ENCODE measurements at places on chromosomes 7 and 10.

- no peak for DNase-seq
Measured at GRCh38 chr7:28237363-28237762, 56.8 kb upstream of the JAZF1 start.

DNA sequence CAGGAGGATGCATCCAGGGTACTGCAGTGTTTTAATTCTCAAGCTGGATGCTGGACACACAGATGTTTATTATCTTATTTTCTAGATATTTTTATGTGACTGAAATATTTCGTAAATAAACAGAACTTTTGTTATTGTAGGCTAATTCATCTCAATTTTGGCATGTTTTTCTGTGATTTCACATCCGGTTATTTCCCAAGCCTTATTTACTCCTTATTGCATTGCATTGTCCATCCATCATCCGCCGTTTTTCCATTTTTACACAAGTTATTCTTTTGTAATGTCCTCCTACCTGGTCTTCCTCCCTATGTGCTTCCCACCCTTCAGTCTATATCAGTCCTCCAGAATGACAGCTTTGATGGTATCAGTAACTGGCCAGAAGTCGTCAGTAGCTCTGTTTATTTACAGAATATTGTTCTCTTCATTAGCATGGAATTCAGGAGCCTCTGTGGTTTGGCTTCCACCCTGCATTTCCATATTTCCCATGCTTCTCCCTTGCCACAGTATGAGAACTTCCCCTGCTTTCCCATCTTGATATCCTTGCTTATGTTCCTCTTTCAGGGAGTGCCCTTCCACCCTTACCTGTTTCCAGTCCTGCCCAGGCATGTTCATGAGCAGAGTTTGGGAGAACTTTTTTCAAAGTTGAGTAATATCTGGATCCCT lies 16.1 kb downstream of the GNAI1 start:
- no peak for DNase-seq

GRCh38 chr7:29193316-29194205 lies 1.0 kb upstream of the CHN2 start:
- DNase-seq = peak; percentile 17

DNA sequence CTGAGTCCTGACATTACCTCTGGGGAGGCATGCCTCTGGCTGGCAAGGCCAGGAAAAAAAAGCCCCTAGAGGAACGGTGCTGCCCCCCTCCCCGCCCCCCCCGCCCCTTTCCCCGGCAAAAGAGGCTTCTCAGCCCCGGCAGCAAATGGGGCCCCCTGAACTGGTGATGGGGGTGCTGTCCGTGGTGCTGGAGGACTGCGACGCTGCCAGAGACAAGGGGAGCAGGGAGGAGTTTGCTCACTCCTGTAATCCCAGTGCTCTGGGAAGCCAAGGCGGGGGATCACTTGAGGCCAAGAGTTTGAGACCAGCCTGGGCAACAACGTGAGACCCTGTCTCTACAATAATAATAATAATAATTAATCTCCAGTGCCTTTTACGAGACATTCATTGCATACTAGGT lies 23.7 kb downstream of the SRRM3 start:
- no peak for DNase-seq

All from NCI-H1436 (cell line).